HL-60 (cell line): ENCODE measurements at places on chromosomes 5 and 9.

- no peak for DNase-seq
Observed at GRCh38 chr5:154335065-154335448, 110.7 kb upstream of the SAP30L start.

GRCh38 chr9:126510564-126510963 is 103.2 kb upstream of the LMX1B start:
- DNase-seq: no peak

DNA sequence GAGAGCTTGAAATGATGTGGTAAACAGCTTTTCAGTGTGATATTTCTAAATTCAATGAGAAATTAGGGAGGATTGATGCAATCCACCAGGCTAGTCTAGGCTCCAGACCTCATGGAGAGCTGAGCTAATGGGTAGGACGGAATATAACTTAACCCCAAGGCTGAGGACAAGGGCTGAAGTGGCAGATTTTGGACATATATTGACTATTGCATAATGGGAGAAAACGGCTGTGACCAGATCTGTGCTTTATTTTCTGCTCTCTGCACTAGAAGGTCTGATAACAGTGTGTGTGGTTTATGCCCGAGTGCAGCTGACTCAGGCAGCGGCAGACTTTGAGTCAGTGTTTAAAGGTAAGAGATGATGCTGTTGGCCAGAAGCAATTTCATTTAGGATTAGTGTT is 70.6 kb downstream of the ACTBL2 start:
- DNase-seq: no peak

DNA sequence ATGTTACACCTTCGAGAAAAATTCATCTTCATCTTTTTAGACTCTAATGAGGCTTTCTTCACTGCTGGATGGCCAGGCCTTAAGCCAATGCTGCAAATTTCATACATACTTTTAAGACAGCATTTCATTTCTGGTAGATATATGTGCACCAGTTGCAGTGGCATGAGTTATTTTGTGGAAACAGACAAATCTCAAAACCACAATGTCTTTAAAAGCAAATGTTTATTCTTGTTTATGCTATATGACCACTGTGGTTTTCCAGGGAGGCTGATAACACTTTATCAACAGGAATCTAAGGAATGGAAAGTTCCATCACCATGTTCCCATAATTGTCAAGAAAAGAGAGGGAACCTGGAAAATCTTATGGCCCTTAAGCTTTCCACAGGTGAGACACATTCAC is 27.7 kb downstream of the CDH9 start:
- no peak for DNase-seq

- peak; percentile 6 for DNase-seq
Observed at GRCh38 chr9:6590334-6590733, 55.2 kb downstream of the GLDC start.

- no peak for DNase-seq
Observed at GRCh38 chr9:99262949-99263418, 40.9 kb downstream of the SEC61B start.

- DNase-seq: no peak
Observed at GRCh38 chr5:96968614-96969013, 32.7 kb downstream of the LNPEP start.

DNA sequence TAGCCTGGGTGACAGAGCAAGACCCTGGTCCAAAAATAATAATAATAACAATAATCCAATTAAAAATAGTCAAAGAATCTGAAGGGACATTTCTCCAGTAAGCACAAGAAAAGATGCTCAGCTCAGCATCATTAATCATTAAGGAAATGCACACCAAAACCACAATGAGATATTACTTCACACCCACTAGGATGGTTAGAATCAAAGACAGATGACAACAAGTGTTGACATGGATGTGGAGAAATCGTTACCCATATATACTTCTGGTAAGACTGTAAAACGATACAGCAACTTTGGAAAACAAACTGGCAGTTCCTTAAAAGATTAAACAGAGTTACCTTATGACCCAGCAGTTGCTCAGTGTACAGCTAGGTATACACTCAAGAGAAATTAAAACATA is 5.3 kb upstream of the FANCG start:
- no peak for DNase-seq

DNA sequence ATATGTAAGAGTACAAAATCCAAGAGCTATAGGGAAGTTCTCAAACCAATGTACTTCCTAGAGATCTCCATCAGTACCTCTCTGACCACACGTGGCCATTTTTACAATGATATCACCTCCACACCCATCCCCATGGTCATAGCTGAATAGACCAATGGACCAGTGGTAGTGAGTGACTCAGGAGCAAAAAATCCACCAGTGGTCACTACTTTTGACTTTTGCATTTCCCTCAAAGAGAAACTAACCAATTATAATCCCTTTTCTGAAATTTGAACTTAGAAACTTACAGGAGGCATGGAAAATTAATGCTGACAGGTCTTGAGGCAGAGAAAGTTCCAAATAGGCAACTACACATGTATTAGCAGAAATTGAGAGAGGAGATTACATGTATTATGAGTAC is 238.4 kb downstream of the TRPM3 start:
- no peak for DNase-seq
